Common myeloid progenitor, CD34-positive (primary cell): ENCODE measurements at places on chromosomes 7 and 10.

DNA sequence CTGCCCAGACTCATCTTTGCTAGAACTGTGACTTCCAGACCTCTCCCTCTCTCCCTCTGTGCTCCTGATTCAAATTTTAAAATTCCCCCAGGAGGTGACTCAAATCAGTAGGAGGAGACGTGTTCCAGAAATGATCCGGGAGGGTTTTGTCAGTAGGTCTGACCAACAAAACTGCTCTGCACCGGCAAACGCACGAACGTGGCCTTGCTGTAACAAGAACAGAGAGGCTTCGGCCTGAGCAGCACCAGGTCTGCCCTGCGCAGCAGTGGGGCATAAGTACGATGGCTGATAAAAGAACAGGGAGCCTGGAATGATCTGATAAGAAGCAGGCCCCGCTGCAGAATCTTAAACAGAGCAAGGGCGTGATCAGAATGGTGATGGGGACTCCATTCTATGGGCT lies 152.7 kb upstream of the AUTS2 start:
- DNase-seq = no peak

- no peak for DNase-seq
Measured at GRCh38 chr10:47326927-47327330, 4.7 kb downstream of the GDF2 start.

GRCh38 chr7:104127204-104127603 lies 80.6 kb downstream of the ORC5 start:
- no peak for DNase-seq

DNA sequence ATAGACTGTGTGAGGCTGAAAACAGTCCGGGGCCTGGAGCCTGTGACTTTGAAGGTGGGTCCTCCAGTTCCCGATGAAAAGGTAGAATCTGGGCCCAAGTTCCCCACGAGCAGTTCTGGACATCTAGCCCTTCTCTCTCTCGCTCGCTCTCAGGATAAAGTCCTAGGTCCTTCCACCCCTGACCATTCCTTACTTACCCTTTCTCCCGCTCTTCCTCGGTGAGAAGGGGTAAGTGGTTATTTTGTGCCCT lies 713 bp downstream of the IMMP2L start:
- DNase-seq = no peak

DNA sequence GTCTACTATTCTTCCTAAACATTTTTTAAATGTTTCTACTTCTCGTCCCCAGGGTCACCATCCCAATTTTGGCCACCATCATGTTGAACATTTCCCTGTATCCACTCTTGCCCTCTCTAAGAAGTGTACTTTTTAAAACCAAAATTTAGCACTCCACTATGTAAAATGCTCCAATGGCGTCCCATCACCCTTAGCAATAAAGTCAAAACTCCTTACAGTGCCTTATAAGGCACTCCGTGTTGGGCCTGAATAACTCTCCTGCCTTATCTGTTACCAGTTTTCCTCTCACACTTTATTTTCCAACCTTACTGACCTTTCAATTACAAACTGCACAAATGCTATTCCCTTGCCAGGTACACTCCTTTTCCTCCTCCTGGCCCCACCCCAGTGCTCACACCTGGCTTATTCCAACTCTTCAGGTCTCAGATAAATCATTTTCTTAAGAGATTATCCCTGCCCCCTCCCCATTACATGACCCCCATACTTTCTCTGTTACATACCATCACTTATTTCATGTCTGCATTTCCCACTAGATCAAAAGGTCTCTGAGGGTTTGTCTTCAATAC lies 1.3 kb downstream of the TMEM168 start:
- no peak for DNase-seq

DNA sequence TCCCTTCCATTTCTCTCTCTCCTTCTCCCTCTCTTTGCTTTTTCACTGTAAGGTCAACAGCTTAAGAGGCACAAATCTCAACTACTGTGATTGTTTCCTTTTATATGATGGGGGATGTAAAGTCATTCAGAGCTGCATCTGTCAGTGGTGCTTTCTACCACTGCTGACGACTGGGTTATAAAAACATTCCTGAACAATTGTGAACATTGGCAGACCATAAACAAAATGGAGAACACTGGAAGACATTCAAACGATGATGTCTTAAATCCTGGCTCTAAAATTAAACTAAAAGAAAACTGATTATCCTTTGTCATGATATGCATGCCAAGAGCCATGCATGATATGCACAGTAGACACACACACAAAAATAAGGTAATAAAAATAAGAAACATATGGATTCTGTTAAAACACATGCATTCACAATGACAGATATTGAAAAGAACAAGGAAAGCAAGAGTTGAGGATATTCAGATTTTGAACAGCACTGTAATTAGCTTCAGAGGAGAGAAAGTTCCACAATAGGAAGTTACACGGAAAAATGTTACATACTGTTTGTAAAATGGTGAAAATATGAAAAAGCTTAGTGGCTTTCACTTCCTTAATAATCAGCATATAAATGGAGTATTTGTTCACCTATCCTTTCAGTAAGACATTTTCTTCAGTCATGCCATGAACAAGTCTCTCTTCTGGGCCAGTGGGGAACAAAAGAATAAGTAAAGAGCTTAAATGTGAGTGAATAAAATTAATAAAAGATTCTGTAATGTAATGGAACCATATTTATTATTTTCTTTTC lies 89.2 kb downstream of the RNLS start:
- no peak for DNase-seq

GRCh38 chr7:19815546-19815945 lies 42.1 kb upstream of the TMEM196 start:
- no peak for DNase-seq

DNA sequence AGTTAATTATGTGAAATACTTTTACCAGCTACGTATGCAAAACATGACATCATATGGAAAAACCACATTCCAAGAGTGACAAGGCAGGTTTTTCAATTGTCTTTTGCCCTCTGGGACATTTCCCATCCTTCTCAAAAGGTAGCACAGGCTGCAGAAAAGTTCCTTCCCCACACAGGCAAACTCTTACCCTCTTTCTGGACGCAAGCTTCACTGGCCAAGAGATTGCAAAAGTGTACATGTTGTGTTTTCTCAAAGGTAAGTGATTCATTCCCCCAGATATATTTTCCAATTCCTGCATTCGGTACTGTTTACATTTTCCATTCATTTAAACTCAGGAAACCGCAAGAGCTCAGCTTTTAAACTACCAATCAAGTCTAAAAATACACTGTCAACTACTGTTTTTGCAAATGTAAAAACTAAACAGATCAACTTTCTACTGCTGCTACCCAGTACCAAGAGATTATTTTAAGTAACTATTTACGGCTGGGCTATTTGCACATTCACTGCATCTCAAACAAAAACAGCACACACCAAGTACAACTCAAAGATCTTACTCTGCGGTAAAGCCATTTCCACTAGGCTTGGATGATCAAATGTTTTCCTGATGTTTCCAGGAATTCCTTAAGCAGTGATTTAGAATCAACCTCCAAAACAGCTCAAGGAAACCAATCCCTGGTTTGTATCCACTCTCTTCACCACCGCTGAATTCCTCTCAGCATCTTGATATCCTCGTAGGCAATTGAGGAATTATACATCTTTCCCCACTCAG lies 233.6 kb upstream of the CCDC6 start:
- DNase-seq = no peak

GRCh38 chr10:74947781-74948401 lies 121.5 kb downstream of the KAT6B start:
- no peak for DNase-seq

GRCh38 chr10:63901881-63902280 lies 380.7 kb downstream of the REEP3 start:
- DNase-seq = no peak

GRCh38 chr7:37445064-37445723 lies 3.5 kb downstream of the ELMO1 start:
- no peak for DNase-seq

- DNase-seq = no peak
Measured at GRCh38 chr10:124651402-124651891, 92.7 kb downstream of the FAM53B start.

GRCh38 chr10:58439632-58440364 lies 54.6 kb downstream of the TFAM start:
- DNase-seq = no peak

- DNase-seq = no peak
Measured at GRCh38 chr7:8387551-8388256, 45.7 kb upstream of the NXPH1 start.

DNA sequence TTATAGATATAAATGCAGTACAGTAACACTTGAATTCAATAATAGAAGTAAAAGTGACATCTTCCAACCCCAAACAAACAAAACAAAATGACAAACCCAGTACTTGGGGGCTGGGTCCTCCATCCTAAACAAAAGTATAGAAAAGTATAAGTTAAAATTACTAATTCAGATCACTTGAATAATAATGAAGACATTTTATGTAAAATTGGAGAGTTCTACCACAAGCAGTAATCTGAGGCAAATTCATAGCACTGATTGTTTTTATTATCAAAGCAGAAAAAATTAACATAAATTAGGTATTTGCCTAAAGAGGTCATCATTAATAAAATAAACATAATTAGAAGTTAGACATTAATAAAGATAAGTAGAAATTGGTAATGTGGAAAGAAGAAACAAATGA lies 81.5 kb downstream of the ITPRID1 start:
- DNase-seq = no peak

- no peak for DNase-seq
Measured at GRCh38 chr10:16923309-16923708, 106.1 kb upstream of the RSU1 start.

DNA sequence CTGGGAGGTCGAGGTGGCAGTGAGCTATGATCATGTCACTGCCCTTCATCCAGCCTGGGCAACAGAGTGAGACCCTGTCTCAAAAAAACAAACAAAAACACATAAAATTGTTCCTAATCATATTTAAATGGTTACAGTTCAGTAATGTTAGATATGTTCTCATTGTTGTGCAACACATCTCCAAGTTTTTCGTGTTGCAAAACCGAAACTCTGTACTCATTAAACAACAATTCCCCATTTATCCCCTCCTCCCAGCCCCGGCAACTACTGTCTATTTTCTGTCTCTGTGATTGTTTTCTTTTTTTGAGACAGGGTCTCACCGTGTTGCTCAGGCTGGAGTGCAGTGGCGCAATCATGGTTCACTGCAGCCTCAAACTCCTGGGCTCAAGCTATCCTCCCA lies 16.1 kb upstream of the PRXL2A start:
- DNase-seq = no peak

GRCh38 chr7:99124236-99124635 lies 19.7 kb downstream of the SMURF1 start:
- no peak for DNase-seq

GRCh38 chr7:97024209-97025129 lies at the start of gene DLX5:
TSS of gene DLX5 (minus strand) at chr7:97024831. CDS start at chr7:97024623, 208 bp downstream.
- DNase-seq = no peak

GRCh38 chr10:49387071-49387470 lies 8.8 kb downstream of the DRGX start:
- DNase-seq = no peak

GRCh38 chr7:63040966-63041610 lies 957.6 kb upstream of the ZNF722 start:
- no peak for DNase-seq

DNA sequence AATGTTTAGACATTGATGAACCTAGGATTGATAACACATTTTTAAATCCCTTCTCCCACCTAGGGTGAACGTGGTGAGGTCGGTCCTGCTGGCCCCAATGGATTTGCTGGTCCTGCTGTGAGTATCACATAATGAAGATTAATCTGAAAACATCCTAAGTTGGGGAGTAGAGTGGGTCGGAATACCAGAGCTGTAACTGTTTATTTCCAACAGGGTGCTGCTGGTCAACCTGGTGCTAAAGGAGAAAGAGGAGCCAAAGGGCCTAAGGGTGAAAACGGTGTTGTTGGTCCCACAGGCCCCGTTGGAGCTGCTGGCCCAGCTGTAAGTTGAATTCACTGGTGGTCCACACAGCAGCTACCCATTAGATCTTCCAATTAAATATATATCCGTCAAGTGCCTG lies 25.6 kb downstream of the COL1A2 start:
- no peak for DNase-seq

DNA sequence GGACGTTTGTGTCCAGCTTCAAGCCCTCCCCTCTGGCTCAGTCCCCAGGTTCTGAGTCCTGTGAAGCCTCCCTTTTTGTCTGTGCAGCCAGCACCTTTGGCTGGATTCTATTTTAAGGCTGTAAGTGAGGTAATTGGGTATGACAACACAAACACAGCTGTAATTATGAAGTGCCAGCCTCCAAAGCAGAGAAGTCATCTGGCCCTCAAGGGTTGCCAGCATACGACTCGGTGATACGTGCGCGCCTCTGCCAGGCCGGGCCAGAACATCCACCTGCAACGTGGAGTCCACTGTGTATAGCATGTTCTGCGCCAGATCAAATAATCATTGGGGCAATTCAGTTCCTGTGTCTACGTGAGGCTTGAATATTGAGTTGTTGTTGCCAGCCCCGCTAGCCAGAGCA lies 6.7 kb upstream of the FAM180A start:
- no peak for DNase-seq

DNA sequence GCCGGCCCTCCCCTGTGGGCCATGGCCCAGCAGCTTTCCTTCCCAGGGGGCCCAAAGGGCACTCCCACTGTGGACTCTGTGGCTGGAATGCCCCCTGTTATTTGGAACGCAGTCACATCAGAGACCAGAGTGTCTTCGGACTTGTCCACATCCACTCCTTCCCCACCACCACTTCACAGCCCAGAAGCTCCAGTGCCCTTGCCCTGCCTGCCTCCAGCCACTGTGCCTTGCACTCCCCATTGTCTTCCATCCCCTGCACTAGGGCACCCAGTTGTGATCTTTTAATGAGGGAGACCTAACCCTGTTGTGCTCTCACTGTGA lies 19.4 kb downstream of the INSIG1 start:
- DNase-seq = no peak

GRCh38 chr7:8161364-8161828 lies 100.6 kb downstream of the ICA1 start:
- DNase-seq = no peak

DNA sequence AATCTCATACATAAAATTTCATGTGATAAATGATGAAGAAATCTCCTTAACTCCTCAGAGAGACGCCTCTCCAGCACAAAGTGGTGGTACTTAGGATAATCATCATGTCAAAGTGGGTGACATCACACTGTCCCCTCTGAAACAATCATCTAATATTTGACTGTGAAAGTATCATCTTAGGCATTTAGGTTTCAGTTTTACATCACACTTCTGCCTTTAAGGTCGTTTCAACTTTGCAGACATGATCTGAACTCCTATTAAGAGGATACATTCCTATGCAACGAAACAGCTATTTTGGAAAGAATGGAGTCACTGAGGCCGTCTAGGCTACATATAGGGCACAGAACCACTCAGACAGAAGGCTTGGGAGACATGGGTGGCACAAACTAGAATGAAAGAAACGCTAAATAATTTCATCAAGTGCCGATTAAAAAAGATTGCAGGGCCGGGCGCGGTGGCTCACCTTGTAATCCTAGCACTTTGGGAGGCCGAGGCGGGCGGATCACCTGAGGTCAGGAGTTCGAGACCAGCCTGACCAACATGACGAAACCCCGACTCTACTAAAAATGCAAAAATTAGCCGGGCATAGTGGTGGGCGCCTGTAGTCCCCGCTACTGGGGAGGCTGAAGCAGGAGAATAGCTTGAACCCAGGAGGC lies 2.0 kb downstream of the VOPP1 start:
- DNase-seq = no peak
